Endodermal cell (in vitro differentiated cells): ENCODE measurements at places on chromosomes 3 and 15.

- DNase-seq = no peak
Measured at GRCh38 chr3:78889348-78889747, 878.5 kb downstream of the ROBO1 start.

GRCh38 chr3:170539897-170540296 is 46.0 kb downstream of the SLC7A14 start:
- DNase-seq = no peak

- DNase-seq = no peak
Measured at GRCh38 chr3:72960812-72961518, 35.6 kb upstream of the PPP4R2 start.

DNA sequence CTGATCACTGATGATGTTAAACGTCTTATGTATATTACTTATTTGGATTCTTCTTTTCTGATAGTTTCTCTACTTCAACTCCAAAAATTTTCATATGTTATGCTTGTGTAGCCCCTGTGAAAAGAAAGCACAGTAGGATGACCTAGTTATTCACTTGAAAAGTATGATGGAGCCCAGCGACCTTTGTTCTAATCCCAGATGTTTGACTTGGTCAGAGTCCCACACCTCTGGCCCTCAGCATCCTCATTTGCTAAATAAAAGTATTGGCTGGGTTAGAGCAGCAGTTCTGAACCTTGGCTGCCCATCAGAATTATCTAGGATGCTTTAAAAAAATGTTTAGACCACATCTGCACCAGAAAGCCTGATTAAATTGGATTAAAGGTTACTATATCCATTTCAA is 173.7 kb downstream of the ATG7 start:
- DNase-seq = no peak

- DNase-seq = peak; percentile 49
Measured at GRCh38 chr3:120854908-120855526, 53.0 kb upstream of the STXBP5L start.

GRCh38 chr3:27319847-27320526 is 49.2 kb downstream of the NEK10 start:
- no peak for DNase-seq

DNA sequence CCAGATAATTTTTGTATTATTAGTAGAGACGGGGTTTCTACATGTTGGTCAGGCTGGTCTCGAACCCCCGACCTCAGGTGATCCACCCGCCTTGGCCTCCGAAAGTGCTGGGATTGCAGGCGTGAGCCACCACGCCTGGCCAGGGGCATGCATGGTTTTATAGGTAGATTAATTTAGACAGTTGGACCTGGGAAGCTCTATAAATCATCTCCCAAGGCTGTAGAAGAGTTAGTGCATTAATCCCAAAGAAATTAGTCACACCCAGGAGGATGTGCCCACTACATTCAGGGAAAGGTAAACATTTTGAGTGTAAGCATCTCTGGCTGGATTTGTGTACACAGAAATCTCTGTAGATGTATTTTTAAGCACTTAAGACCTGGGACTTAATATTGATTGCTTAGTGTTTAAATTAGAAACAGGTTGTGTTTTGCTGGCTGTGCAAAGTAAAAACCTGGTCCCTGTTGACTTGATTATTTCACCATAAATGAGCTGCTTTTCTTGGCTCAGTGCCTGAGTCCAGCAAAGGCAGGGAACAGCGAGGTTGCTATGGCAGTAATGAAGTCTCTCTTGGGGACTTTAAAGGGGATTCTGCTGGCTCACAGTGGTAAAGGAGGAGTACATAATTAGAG is 19.2 kb downstream of the EXOSC7 start:
- no peak for DNase-seq

DNA sequence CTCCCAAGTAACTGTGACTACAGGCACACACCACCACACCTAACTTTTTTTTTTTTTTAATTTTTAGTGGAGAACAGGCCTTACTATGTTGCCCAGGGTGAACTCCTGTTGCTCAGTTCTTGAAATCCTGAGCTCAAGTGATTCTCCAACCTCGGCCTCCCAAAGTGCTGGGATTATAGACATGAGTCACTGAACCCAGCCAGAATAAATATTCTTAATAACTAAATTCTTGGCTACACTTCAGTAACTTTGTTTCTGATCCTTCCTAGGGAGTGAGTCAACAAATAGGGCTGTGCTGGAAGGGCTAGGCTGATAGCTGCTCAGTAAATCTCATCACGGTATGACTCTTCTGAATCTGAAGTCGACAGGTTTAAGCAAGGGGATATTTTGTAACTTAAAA is 56.6 kb downstream of the P3H2 start:
- DNase-seq = no peak

GRCh38 chr3:134772591-134772990 is 22.5 kb upstream of the EPHB1 start:
- DNase-seq = peak; percentile 36

GRCh38 chr15:74840851-74841775 is 1.8 kb downstream of the ULK3 start:
- no peak for DNase-seq

- DNase-seq = no peak
Measured at GRCh38 chr15:90309020-90309419, 43.1 kb upstream of the ZNF774 start.
